Erythroblast (primary cell): ENCODE measurements at places on chromosomes 2 and 18.
A peak's percentile ranks its signal among the peaks of the same experiment; 100 is the strongest.

- no peak for DNase-seq
Observed at GRCh38 chr2:28447943-28448792, 47.7 kb upstream of the PLB1 start.

GRCh38 chr2:73013936-73014335 lies 57.6 kb downstream of the SFXN5 start:
- DNase-seq, result no peak

DNA sequence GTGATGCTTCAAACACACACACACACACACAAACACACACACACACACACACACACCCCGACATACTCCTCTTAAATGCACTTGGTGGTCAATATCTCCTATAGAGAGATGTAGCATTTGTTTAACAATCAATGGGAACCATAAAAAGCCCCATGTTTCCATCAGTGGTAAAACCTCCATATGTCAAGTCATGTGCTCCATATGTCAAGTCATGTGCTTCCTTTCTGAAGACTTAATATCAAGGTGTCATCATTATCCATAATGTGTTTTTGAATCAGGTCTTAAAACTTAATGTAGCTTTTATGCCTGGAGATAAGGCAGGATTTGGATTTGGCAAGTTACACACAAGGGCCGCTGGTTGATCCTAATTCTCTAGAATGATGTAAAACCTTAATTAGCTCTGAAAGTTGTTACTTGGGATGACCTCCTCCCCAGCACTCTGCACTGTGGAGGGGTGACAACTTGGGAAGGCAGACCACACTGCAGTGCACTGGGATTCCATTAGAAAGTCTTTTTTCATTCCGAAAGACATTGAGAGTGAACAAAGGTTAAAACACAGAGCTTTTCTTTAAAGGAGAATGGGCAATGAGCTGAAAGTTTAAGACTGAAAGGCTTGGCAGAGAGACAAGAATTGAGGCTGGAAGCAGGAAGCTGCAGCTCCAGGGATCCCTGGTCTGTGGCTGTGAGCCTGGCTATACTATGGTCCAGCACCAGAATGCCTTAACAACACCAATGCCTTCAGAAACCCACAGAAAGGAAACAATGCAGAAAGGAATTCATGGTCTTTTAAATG lies 26.4 kb downstream of the ALK start:
- no peak for DNase-seq

- DNase-seq, result no peak
Observed at GRCh38 chr2:240811346-240812300, 8.4 kb downstream of the KIF1A start.

- no peak for DNase-seq
Observed at GRCh38 chr2:136029149-136029548, 43.7 kb upstream of the DARS1 start.

GRCh38 chr2:135913727-135914365 lies 37.6 kb upstream of the MCM6 start:
- DNase-seq, result peak; percentile 77

DNA sequence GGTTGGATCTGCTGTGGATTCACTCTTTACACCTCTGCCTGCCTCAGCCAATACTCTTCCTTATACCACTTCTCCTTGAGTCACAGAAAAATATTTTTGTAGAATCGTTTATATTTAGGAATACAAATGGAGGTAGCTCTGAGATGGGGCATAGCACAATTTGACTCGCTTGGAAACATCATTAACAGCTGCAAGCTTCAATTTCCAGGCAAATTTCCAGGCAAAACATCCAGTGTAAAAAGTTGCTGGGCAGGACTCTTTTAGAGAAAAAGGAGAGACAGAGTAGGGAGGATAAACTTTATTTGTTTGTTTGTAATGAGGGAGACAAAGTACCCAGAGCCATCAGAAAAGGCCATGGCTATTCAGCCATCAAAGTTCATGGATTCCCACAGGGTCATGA lies 74.4 kb upstream of the SOX11 start:
- no peak for DNase-seq

GRCh38 chr2:155384555-155385123 lies 686.1 kb downstream of the KCNJ3 start:
- DNase-seq, result no peak

DNA sequence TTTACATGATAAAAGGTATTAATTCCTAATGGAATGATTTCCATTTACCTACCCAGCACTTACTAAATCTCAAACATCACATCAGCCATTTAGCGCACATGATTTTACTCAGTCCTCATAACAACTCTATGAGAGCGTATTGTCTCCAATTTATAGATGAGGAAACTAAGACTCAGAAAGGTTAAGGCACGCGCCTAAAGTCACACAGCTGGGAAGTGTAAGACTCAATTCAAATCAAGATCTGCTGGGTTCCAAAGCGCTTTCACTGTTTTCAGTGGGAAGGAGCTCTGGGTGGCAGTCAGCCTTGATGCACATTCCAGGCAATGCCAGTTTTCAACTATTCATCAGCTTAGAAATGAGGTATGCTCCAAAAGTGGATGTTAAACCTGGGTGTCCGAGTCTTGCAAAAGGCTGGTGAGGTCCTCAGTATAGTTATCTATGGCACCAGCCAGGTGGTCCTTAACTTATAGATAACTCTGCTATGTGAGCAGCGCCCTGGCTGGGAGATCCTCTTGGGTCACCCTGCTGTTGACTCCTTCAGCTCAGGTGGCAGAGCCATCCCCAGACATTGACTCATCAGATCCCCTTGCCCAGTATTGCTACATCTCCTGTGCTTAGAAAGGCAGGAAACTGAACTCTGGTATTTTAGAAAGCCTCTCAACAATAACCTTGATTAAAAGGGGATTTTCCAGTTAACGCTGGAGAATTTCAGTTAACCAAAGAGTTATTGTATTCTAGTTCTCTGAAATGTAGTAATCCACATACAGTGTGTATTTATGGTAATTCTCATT lies 47.1 kb downstream of the SLC4A1AP start:
- no peak for DNase-seq

- DNase-seq, result peak; percentile 7
Observed at GRCh38 chr2:100317634-100318033, 4.7 kb downstream of the LONRF2 start.

DNA sequence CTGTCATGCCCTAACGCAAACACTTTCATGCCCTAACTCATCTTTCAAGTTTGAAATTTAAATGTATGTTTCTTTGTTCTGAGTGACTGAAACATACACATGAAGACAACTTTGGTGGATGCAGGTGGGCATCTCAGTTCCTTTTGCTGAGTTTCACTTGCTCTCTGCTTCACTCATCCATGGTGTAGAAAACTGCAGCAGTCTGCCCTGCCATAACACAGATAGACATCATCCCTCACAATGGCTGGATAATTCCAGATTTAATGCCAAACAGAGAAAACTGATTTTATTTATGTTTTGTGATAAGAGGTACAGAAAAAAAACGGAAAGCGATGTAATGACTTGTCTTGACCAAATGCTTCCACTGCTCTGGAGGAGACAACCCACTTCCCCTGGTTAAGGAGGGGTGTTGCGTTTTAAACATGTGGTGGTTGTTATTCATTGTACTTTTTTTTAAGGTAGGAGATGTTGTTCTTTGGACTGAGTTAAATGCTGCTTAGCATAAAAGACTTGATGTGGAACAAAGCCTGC lies 70.4 kb downstream of the RHBDD1 start:
- no peak for DNase-seq
